ENCODE measurements at places on chromosomes 1 and 21.

DNA sequence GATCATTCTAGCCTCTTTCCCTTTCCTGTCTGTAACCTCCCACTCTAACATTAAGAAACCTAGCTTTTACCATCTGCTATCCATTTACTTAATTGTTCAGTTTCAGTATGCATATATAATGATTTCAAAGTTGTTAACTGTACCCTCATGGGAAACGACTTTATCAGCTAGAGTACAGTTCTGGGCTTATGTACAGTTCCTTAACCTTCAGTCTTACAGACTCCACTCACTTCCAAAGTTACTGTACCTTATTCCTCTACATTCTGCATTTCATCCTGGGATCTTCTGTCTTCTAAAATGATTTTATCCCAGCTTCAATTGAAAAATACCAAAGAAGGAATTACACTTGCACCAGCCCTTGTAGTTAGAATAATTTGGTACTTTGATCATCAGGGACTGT is 108.7 kb upstream of the KCNE2 start:
- DNase-seq: no peak

DNA sequence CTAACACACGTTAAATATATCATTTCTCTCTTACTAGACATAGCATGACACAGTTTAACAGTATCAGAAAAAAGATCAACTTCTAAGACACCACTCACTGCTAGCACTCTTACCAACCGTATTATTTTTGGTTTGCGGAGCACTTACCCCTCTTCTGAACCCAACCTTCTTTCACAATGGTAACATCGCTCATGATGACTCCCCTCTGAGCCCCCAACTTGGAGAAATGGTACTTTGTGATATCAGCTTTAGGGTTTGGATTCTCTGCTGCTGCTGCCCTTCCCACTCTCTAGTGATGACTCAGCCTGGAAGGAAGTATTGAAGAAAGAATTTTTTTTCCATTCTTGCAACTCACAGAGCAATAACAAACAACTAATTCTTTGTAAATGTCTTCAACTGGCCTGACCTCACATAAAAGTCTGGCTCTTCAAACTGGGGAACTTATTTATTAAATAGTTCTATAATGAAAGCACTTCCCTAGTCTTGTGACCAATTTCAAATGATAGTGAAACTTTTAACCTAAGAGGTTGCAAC is 7.0 kb downstream of the AKT3 start:
- DNase-seq: no peak

- DNase-seq: no peak
Measured at GRCh38 chr1:221993444-221993948, 251.6 kb upstream of the DUSP10 start.

DNA sequence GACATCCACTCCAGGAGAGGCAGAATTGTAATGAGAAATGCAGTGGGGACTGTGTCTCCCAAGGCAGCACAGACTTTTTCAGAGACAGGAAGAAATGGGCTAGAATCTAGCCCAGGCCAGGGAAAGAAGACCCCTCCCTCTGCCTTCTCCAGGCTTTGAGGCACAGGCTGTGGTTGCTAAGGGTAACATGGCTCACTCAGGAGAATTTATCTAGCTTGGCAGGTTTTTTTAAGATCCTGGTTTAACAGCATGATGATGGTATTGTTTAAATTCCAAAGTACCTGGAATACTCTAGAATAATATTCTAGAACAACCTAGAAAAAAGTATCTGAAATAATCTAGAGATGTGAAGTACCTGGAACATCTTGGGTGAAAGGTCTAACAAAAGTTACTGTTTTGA is 125.6 kb downstream of the URB2 start:
- no peak for DNase-seq

- DNase-seq: no peak
Measured at GRCh38 chr1:113452921-113453770, 62.8 kb downstream of the MAGI3 start.

DNA sequence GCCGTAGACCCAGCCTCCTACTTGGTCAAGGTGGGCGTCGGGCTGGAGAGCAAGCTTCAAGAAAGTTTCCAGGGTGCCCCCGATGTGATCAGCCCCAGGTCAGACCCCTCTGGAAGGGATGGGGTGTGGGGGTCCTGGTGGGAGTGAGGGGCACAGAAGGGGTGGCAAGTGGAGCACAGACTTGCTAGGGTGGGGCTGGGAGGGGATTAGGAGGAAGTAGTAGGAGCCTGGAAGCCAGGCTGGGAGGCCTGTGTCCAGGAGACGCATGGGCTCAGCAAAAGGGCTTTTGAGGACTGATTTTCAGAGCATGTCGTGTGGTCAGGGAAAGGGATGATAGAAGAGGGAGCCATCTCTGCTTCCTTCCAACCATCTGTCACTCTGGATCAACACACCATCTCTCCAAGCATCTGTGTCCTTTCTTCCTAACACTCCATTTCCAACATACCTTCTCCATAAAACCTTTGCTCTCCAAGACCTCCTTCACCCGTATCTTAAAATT is 8.5 kb downstream of the TRIM46 start:
- no peak for DNase-seq

DNA sequence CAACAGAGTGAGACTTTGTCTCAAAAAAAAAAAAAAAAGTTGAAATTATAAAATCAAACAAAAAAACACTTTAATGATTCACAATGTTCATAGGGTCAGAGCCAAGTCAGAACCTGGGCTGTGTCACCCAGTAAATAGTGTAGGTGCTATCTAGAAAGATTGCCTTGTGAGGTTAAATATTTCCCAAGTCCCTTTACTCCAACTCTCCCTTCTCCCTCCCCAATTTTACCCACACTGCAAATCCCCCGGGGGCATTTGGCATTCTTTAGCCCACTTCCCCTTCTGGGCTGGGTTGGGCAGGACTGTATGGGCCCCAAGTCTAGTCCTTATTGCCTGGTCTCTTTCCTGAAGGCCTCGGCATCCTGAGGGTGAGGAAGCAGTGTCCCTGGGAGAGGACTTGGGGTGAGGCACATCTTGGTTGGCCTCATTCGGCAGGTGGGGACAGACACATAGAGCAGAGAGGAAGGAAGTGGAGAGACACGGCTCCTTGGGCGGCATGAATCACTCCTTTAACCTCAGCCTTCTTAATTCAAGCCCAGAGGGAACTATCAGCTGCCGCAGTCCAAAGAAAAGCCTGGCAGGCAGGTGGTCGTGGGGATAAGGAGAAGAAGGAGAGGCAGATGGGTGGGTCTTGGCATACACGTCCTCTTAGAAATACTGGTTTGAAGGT is 8.2 kb downstream of the ADORA1 start:
- no peak for DNase-seq

DNA sequence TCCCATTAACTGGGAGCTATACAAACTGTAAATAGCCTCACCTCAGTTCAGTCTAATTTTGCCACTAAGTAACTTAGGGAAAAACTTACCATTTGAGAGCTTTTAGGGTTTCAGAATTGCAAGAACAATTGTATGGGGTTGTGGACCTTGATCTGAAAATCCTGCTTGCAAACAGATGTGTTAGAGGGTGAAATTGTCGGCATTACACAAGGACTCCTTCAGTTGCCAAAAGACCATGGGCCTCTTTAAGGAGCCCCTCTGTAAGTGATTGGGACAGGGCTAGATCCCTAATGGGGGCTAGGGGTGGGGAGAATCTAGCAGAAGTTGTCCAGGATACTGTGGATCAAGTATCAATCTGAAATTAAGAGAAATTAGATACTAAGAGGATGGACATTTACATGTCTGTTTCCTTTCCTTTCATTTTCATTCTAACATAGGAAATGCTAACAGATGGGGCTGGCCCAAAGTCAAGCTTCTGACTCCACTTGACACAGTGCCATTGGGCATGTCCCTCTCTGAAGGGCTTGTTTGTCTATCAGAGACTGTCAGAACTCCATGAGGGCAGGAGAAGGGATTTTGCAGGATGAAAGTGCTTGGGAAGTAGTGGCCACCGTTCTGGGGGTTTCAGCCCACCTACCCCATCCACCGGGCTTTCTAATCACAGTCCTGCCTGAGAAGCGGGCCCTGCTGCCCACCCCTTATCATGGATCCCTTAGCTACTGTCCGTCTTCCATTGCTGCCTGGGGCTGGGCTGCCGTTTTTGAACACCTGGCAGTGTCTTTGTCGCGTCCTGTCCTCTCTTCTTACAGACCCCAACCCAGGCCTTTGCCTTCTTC is 54.7 kb downstream of the STUM start:
- no peak for DNase-seq

- DNase-seq: no peak
Measured at GRCh38 chr1:81179242-81179641, 621.5 kb upstream of the ADGRL2 start.

GRCh38 chr1:163071405-163072255 is 2.5 kb downstream of the RGS4 start:
- peak; percentile 4 for DNase-seq

- no peak for DNase-seq
Measured at GRCh38 chr1:220579317-220579716, 51.4 kb downstream of the MARK1 start.

DNA sequence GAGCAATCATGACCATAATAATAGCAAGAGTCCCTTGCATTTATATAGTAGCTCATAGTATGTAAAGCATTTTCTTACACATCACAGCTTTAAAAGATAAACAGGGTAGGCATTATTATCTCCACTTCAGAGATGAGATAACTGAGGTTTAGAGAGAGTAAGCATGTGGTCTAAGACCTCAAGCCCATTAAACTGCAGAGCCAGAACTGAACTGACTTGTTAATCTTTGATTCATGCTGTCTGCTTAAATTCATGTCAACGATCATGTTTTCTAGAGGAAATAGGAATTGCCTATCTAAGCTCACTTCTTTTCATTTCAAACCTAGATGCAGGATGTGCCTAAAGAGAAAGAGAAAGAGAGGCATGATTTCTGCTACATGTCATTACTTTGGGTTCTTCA is 524.8 kb downstream of the PTPRC start:
- no peak for DNase-seq

DNA sequence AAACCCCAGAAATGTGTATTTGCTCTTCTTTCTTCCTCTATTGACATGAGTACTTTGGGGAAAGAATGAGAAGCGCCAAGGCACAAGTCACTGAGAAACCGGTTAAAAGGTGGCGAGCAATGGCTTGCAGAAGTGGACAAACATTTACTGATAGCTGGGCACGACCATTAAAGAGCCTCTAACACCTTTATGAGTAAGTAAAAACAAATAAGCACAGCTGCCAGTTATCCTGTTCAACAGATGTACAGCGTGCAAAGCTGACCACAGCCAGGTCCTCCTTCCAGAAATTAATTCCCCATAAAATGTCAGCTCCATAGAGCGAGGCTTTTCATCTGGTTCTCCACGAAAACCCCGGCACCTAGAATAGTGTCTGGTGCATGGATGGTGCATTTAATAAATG is 72.7 kb downstream of the CAPZB start:
- no peak for DNase-seq

DNA sequence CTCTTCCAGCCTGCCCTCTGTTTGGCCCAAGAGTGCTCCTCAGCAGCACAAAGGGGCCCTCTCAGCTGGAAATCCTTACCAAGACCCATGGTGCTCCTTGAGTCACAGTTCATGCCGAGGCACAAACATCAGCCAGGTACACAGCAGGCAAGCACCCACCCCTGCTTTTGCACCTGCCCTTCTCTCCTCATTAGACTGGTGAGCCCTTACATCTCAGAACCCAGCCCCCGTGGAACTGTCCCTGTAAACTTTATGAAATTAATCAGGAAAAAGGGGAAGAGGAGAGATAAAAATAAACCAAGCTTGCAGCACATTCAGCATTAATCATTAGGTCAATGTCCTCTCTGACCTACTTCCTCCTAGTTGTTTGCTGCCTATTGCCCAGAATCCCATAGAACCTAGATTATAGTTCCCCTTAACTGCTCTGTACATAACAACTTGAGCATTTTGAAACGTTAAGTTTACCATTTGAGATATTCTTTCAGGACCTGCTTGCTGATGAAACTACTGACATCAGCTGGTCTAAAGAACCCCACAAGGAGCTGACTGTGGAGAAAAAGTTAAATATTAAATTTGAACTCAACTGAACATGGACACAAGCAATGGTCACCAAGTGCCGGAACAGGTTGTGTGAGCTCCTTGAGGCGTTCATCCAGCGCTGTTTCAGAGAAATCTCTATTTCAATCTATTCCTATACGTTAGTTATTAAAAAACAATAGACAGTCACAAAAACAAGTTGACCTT is 738.4 kb downstream of the MATN1 start:
- no peak for DNase-seq

- DNase-seq: no peak
Measured at GRCh38 chr21:36738489-36739126, 39.7 kb downstream of the SIM2 start.

- DNase-seq: no peak
Measured at GRCh38 chr1:190849346-190849745, 371.7 kb upstream of the BRINP3 start.

GRCh38 chr1:54854381-54855020 is 32.5 kb downstream of the DHCR24 start:
- DNase-seq: no peak

GRCh38 chr21:15022608-15023261 is 42.1 kb downstream of the NRIP1 start:
- DNase-seq: no peak

DNA sequence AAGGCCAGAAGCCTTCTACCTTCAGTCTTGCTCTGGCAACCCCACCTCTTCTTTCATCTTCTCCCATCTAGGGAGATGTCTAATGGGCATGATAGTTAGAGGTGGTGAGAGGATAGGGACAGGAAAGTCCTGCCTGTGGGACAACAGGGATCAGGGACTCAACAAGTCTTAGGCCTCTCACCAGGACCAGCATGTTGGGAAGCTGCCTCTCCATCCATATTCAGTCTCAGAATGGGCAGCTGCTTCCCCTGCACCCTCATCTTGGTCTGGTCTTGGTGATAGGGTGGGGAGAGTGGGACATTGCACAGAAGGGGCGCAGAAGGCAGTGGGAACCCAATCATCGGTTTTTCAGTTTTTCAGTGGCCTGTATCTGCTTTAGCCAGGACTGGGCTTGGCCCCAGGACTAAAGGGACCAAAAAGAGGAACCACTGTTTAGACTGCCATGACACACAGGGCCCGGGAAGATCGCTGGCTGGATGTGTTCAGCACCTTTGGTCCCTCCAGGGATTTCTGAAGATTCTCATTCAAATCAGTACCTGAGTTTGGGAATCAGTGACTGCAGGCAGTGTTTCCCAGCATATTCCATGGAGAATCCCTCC is 12.7 kb downstream of the RHEX start:
- no peak for DNase-seq

GRCh38 chr21:44942566-44942965 is 2.7 kb downstream of the SLX9 start:
- no peak for DNase-seq

- no peak for DNase-seq
Measured at GRCh38 chr1:223684488-223684792, 18.9 kb upstream of the CAPN8 start.

- DNase-seq: no peak
Measured at GRCh38 chr21:17045214-17045853, 467.5 kb upstream of the CXADR start.

DNA sequence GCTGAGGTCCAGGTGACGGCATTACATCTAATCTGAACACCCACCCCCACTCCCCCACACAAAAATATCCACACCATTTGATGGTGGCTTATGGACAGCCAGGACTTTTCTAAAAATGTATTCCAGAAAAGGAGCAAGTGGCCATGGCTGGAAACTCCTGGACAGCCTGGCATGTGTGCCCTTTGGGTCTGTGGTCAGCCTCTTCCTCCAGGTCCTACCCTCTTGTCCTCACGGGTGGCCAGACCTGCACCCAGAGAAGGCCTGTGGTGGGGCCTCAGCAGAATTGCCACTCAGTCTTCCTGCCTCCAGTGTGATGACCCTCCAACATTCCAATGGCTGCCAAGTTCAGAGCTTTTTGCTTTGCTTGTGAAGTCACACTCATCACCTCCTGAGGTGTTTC is 600.6 kb downstream of the AJAP1 start:
- no peak for DNase-seq

All from stimulated activated naive B cell treated with anti-CD40 and anti-IgM and Interleukin-4, amounts not matched to agents 10 μg/mL and 1 μg/mL and 100 μg/mL, for 72 hours (primary cell).